Foreskin keratinocyte (primary cell): ENCODE measurements at places on chromosomes 3 and 15. TPM values are rescaled to one million over a fixed set of nuclear protein-coding genes. Genes with fewer than 3 reads are reported as not detected.
A peak's percentile ranks its signal among the peaks of the same experiment; 100 is the strongest.

- peak; percentile 17 for DNase-seq
These were observed 219.3 kb downstream of the PTPRG start for GRCh38 chr3:61780455-61781228.

- DNase-seq, result no peak
These were observed 119.2 kb downstream of the OSBPL10 start for GRCh38 chr3:31861826-31862225.

C3orf38 gene
- total RNA-seq, result 21.0 and 22.5 TPM in 2 replicates

DNA sequence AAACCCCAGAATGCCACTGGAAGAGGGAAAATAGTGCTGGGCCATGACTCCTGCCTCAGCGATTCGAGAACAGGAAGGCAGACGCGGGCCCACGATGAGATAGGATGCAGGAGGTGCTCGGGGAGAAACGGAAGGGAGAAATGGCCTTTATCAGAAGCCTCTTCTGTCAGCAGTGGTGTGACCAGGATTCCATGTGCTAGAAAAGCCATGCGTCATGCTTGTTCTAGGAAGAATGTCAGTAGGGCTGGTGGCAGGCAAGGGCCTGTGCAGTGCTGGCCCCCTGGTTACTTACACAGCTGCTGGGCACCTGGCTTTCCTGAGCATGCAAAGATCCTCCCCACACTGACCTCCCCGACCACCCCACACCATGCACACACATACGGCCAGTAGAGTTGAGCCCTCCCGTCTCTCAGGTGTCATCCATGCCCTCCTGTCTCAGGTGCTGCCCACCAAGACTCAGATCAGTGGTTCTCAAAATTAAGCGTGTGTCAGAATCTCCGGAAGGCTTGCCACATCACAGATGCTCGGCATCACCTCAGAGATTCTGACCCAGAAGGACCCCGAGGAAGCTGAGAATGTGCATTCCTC, 106.7 kb downstream of the ADAMTS17 start:
- DNase-seq, result no peak

DNA sequence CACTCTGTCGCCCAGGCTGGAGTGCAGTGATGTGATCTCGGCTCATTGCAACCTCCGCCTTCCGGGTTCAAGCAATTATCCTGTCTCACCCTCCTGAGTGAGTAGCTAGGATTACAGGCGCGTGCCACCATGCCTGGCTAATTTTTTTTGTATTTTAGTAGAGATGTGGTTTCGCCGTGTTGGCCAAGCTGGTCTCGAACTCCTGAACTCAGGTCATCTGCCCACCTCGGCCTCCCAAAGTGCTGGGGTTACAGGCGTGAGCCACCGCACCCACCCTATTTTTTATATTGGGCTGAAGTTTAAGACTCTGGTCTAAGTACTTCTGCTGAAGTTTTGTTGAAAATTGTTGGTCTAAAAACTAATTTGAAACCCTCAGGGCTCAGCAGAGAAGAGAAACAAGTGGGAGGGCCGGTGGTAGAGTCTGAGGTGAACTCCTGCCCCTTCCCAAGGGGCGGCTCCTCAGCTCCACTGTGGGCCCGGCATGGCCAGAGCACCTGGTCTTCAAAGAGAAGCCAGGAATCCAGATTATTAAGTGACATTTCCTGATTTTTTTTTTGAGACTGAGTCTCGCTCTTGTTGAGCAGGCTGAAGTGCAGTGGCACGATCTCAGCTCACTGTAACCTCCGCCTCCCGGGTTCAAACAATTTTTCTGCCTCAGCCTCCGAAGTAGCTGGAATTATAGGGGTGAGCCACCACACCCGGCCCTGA, 4.0 kb downstream of the HDAC11 start:
- no peak for DNase-seq

DNA sequence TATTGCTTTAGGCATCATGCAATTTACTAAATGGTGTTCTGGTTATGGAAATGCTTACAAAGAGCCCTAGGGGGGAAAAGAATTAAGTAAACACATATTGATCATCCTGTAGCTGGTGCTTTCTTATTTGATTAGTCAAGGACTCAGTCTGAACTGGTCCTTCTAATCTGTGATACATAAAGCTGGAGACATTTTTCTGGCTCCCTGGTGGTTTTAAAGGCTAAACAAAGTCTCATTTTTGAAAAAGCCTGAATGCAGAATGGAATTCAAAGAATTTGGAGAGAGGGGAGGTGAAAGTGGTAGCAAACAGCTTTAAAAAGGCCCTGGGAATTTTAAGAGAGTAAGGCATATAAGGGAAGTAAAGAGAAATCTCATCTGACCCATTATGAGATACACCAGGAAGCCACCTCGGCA, 149.7 kb downstream of the RBMS3 start:
- DNase-seq, result no peak

GRCh38 chr3:143786219-143787191, 61.8 kb downstream of the SLC9A9 start:
- peak; percentile 28 for DNase-seq

DNA sequence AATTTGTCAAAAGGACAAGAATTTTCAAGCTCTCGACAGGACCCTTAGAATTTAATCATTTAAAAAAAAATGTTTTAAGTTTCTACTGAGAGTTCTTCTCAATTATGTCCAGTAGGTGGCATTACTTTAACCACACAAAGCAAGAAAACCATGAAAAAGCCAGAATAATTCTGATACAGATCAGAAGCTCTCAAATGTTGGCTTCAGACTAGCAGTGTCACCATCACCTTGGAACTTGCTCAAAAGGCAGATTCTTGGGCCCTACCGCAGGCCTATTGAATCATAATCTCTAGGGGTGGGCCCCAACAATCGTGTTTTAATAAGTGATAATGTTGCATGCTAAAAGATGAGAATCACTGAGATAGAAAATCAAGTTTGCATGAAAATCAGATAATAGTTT, 99.5 kb upstream of the KCNMB2 start:
- no peak for DNase-seq

DNA sequence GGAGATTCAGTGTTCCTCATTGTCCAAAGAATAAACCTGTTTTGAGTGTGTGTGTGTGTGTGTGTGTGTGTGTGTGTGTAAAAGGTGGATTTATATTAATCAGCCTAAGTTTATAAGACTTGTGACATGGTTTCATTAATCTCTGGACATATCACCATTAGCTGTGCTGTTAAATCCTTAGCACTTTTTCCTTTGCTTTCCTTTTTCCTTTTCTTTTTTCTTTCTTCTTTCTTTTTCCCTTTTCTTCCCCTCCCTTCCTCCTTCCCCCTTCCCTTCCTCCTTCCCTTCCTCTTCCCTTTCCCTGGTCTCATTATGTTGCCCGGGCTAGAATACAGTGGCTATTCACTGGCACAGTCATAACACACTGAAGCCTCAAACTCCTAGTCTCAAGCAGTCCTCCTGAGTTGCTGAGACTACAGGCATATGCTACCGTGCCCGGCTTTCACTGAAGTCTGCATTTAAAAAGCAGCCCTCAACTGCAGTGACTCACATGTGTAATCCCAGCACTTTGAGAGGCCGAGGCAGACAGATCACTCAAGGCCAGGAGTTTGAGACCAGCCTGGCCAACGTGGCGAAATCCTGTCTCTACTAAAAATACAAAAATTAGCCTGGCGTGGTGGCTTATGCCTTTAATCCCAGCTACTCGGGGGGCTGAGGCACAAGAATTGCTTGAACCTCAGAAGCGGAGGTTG, 28.6 kb upstream of the ITPKA start:
- DNase-seq, result no peak

GRCh38 chr15:63915209-63915872, 81.6 kb upstream of the HERC1 start:
- DNase-seq, result peak; percentile 37

FSTL1 gene
- 86.4 and 89.3 TPM in 2 replicates for total RNA-seq

- DNase-seq, result no peak
These were observed 221.3 kb downstream of the GRM7 start for GRCh38 chr3:7082244-7082643.

- no peak for DNase-seq
These were observed 73.7 kb downstream of the RAB7A start for GRCh38 chr3:128799653-128800052.

GRCh38 chr3:197368821-197369220, 70.4 kb upstream of the DLG1 start:
- no peak for DNase-seq

DNA sequence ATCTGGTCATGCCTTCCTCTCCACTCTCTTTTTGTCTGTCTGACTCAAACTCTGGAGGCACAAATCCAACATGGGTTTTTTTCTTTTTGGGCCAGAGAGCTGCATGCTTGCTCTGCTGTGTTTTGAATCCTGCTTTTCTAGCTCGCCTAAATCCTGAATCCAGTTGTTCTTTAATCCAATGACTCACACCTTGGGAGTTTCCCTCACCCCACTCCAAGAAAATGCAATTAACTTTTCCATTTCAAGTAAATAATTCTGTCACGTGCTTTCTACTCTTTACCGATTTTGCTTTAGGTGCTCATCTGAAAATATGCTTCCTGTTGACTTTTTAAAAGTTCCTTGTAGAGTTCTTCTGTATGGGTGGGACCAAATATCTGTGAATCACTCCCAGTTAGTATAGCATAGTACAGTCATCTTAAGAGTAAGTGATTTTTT, 47.6 kb downstream of the SLMAP start:
- DNase-seq, result peak; percentile 99

GRCh38 chr3:121757087-121757811, 7.7 kb upstream of the GOLGB1 start:
- DNase-seq, result no peak

DNA sequence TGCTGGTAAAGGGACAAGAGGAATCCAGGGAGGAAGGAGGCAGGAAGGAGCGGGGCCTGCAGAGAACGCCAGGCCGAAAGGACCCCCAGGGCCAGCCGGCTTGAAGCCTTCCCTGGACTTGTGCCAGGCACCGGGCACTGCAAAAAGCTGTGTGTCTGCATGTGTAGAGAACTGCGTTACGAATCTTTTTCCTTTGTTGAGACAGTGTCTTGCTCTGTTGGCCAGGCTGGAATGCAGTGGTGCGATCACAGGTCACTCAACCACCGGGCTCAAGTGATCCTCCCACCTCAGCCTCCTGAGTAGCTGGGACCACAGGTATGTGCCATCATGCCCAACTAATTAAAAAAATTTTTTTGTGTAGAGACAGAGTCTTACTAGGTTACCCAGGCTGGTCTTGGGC, 17.0 kb upstream of the MUC4 start:
- DNase-seq, result no peak

GOLGA8K gene
- 0.14 TPM in 1 of 2 replicates, not detected in the other for total RNA-seq

DNA sequence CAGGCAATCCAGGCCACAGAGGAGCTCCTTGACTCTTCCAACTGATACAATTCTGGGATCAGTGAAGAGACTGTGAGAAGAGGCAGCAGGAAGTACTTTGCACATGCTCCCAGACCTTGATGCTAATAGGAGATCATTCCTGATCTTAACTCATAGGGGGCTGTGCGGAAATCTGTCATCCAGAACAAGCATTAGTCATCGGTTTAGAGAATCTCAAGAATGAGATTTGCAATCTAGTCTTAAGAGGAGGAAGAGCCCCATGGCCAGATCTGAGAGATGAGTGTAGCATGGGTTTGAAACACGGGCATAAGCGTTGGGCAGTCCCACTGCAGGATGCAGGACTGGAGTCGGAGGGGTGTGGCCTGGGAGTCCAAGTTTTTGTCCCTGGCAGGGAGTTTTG, 1081.1 kb downstream of the NAALADL2 start:
- DNase-seq, result peak; percentile 20

GOLGA8J gene
- total RNA-seq, result 0.07 TPM in 1 of 2 replicates, not detected in the other

CAPN3 gene
- 3.3 and 3.8 TPM in 2 replicates for total RNA-seq

CLDN18 gene
- total RNA-seq, result not detected in 2 replicates

DNA sequence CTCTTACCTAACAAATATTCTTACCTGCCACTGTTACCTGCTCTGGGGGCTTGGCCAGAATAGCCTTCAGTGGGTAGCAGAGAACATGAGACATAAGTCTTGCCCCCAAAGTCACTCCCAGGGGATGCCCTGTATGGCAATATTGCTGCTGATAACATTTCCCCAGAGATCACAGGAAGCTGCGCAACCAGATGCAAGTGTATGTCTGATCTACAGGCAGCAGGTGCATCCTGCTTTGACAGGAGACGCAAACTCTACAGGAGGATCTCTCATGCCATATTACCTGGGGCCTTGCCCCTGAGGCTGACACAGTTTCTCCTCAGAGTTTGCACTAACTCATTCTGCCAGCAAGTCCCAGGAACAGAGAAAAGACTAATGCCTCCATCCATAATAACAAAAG, 174.4 kb upstream of the LPP start:
- DNase-seq, result no peak

DNA sequence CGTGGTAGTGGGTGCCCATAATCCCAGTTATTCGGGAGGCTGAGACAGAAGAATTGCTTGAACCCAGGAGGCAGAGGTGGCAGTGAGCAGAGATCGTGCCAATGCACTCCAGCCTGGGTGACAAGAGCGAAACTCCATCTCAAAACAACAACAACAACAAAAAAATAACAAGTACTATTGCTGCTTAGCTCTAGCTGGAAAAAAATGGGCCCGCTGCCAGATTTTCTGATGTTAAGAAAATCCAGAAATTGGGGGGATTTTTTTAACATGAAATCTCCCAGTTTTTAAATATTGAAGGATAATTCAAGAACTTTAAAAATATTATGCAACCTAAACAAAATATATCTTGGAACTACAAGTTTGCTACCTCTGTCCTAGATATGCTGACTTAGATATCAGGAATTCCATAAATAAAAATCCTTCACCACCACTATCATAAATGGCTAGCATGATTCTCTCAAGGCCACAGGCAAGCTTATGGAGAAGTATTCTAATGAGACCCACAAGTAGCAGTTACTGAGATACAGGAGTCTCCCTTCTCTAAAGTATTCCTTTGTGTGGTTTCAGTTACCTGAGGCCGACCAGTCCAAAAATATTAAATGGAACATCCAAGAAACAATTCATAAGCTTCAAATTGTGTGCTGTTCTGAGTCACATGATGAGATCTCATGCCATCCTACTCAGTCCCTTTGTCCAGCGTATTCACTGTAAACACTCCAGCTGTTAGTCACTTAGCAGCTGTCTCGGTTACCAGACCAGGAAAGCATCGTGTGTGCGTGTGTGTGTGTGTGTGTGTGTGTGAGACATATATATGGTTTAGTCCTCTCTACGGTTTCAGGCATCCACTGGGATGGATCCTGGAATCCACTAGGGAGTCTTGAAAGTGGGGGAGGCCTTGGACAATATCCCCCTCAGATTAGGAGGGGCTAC, 277.2 kb downstream of the TBL1XR1 start:
- peak; percentile 64 for DNase-seq

- DNase-seq, result peak; percentile 26
These were observed 63.3 kb downstream of the ABTB1 start for GRCh38 chr3:127735767-127736693.

C3orf52 gene
- 8.2 and 9.2 TPM in 2 replicates for total RNA-seq

GRCh38 chr3:158105119-158105709, 1.0 kb downstream of the SHOX2 start:
- DNase-seq, result no peak

DNA sequence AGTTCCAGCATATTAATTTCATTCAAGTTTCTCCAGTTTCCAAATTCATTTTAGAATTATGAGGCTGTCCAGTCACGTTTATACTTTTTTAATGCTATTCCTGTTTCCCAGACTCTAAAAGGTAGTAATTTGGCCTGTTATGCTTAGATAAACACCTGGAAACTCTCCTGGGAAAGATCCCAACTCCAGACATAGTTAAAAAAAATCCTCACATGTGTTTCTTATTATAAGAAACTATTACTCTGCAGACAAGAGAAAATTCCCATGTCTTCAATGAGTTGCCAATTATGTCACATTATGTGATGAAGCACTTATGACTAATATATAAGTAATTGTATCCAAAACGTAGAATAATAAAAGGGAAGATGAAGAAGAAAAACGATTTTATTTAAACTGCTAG, 137.1 kb upstream of the TMC3 start:
- DNase-seq, result no peak

HCN4 gene
- under 0.01 TPM in 1 of 2 replicates, not detected in the other for total RNA-seq

MME gene
- 2.6 and 4.7 TPM in 2 replicates for total RNA-seq

EOMES gene
- total RNA-seq, result 0.37 and 0.95 TPM in 2 replicates

GRCh38 chr15:62027263-62027565, 33.0 kb downstream of the VPS13C start:
- no peak for DNase-seq

GRCh38 chr15:82952158-82953081, at the start of gene HOMER2:
HOMER2 (minus strand) TSS chr15:82952720; CDS start chr15:82952535, 185 bp downstream.
- DNase-seq, result no peak
